Astrocyte (in vitro differentiated cells and primary cell): ENCODE measurements at places on chromosomes 3 and 15.

DNA sequence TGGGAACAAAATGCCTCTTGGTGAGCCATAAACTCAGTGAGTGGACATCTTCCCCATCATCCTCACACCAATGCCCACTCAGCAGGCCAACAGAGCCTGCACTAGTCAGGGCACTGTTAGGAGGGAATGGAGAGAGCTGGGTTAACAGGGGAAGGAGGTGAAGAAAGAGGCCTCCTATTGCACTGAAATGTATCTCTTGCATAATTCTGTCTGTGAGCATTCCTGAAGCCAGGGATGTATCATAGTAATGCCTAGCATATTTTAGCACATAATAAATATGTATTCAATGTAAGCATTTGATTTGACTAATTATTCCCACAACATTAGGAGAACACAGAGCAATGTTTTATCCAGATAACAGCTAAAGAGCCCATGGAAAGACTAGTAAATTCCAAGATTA is 81.2 kb downstream of the ANO10 start:
- DNase-seq = no peak

GRCh38 chr15:84953726-84954125 is 27.9 kb upstream of the PDE8A start:
- DNase-seq = no peak

DNA sequence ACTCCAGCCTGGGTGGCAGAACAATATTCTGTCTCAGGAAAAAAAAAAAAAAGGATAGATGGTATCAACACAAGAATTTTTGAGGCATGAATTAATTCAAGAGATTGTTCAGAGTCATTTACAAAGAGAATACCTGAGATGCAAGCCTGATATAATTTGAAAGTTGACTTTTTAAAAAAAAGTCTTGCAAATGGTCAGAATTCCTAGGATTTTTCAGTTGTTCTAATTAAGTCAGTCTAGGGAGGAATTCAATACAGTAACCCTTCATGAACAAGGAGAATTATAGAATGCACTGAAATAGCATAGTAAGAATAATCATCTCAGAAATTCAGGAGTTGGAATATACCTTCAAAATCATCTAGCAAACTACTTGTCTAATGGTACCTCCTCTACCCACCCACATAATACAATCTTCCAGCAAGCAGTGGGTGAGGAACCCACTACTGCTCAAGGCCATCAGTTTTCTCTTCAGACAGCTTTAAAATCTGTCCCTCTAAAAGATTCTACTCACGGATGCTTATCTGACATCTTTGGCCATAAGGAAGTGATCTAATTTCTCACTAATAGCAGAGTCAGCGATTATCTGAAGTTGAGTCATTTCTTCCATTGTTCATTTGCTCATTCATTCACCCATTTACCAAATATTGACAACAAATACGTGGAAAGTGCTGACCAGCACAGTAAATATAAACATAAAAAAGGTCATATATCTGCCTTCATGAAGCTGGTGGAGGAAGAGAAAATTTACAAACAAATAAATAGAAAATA is 159.6 kb downstream of the GREM1 start:
- peak; percentile 39 for DNase-seq

GRCh38 chr15:94306700-94307650 is 75.6 kb downstream of the MCTP2 start:
- peak; percentile 81 for DNase-seq

DNA sequence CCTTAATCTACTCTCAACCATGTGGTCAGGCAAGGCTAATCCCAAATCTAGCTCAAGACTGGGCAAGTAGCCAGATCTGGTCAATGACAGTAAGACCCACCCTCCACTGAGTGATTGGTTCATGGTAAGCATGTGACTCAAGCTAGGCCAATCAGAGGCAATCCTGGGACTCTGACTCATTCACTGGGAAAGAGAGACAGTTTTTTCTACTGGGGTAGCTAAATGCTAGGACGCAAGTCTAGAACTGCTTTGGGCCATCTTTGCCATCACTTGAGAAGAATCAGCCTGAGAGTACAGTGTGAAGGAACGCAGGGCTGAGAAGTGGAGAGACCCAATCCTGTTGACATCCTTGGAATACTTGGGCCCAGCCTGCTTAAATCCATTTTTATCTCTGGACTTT is 9.4 kb upstream of the RAD18 start:
- no peak for DNase-seq

DNA sequence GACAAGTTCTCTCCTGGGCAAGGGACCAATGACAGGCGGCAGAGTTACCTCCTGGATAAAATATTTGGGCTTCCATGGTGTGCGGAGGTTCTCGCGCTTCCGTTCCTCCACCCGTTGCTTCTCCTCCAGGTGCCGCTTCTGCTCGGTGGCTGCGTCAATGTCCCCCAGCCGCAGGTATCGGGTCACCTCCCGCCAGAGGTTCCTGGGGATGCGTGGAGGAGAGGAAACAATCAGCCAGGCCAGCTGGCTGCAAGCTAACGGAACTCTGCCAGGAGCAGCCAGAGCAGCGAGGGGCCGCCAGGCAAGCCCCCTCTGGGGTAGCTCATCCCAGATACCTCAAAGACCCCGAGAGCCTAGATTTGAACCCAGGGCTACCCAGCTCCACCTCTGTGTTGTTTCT is 131.3 kb downstream of the STT3B start:
- no peak for DNase-seq
